Stromal cell of bone marrow (primary cell): ENCODE measurements at places on chromosomes 2 and 18.

- peak; percentile 15 for DNase-seq
Observed at GRCh38 chr18:60892855-60893254, 440.4 kb upstream of the CDH20 start.

DNA sequence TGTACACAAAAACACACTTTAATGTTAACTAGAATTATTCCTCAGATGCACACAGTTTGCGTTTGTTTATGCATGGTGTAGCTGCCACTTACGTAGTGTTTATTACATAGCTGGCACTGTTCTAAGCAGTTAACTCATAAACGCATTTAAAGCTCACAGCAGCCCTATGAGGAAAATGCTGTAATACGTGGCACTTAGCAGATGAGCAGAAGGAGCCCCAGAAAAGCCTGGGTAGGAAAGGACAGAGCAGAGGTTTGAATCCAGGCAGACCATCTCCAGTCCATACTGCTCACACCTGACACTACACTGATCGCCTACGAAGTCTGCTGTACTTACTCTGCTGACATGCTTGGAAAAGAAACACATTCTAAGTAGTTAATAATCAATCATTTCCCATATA, 66.6 kb downstream of the BCL2 start:
- no peak for DNase-seq

- no peak for DNase-seq
Observed at GRCh38 chr2:208036357-208036756, 11.0 kb upstream of the PLEKHM3 start.

- DNase-seq, result peak; percentile 45
Observed at GRCh38 chr2:72745679-72746368, 80.0 kb downstream of the EXOC6B start.

DNA sequence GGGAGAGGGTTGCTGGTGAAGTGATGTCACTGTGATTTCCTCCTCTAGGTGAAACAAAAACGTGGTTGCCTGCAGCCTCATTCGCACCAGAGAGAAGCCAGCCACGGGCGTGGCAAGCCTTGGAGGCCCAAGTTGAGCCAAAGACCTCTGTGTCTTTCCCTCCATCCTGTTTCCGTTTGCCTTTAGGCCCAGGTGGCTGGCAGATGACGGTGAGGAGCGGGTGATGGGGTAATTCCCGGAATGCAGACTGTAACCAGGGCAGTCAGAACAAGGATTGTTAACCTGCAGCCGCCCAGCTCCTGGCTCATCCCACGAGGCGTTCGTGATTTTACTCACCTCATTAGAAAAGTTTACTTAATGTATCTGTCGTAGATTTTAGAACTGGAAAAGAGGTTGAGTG, 14.4 kb downstream of the CTIF start:
- no peak for DNase-seq

DNA sequence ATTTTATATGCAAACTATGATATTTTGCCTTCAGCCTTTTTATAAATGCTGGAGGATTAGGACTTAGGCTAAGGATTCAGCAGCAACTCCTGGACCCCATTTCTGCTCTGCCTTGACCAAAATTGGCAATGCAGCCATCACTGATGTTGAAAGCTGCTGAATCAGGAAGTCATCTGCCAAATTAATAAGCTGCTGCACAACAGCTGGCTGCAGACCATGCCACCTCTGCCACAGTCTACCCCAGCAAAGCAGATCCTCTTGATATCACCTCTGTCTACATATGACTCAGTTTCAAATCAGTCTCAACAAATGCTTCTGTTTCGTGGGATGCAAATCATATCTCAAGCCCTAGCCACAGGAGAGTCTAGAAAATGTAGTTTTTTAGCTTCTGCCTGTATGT, 7.1 kb upstream of the SOS1 start:
- no peak for DNase-seq

DNA sequence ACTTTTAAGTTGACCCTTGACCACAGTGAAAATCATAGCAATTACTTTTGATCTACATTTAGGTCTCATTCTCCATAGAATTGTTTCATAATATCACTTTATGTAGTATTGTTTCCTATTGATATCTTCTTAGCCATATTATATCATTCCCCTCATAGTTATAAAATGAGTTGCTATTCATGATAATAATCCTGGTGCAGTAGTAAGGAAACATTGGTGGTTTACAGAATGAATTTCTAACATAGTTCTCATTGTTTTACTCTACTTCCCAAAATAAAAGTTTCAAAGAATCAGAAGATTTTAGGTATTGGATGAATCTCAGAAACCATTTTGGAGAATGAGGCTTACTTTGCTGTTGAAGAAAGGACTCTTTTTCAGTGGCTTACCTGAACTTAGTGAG, 246.0 kb downstream of the PARD3B start:
- DNase-seq, result no peak

GRCh38 chr18:39741755-39742466, 2176.3 kb upstream of the CELF4 start:
- no peak for DNase-seq

GRCh38 chr2:234308813-234309195, 188.1 kb downstream of the ARL4C start:
- peak; percentile 96 for DNase-seq

DNA sequence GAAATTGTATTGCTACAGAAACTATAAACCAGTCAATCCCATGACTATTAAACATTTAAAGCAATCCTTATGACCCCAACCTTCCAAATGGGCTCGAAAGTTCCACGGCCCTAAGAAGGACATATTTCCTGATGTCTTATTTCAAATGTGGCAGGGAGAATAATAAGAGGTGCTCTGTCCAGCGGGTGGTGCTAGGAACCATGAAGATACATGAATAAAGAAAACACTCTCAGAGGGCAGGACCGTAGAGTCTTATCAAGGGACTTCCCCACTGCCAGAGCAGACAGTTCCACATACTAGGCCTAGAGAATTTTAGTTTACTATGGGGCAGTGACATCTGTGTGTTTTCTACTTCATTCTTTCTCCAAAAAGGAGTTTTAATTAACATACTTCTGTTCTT, 187.1 kb upstream of the PIK3C3 start:
- peak; percentile 10 for DNase-seq

GRCh38 chr2:54469484-54470053, 13.4 kb downstream of the SPTBN1 start:
- DNase-seq, result no peak

- DNase-seq, result no peak
Observed at GRCh38 chr2:223418131-223418530, 184.0 kb downstream of the SCG2 start.

- DNase-seq, result no peak
Observed at GRCh38 chr2:47172922-47173695, 18.0 kb upstream of the STPG4 start.

- DNase-seq, result no peak
Observed at GRCh38 chr2:170340693-170341068, 162.7 kb downstream of the MYO3B start.

DNA sequence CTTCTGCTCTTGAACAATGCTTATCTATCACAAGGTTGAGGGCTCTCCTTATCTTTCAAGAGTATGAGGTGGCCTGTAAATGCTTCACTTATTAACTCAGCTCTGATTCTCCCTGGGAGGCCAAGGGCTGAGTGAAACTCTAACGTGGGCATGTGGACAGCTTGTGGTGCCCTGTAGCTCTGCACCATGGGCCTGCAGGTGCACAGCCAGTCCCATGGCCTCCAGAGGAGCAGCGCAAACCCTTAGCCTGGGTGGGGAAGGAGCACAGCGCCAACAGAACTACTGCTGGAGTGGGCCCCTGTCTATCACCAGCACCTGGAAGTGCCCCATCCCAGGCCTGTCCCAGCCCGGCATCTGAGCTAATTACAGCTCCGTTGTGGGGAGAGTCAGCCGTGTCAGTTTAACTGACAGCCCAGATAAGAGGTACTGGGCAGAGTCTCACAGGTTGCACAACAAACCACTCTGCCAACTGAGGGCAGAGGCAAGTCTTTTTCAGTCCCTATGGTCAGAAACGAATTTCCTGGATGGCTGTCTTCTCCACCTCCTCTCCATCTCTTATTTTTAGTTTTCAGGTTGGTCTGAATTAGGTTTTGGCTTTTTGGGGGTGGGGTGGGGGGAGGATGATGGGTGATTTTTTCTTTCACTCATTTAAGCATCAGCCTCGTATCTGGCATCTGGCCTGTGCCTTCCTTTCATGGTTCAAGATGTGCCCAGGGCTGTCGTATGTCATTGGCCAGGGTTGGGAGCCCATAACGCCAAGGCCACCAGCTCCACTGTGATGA, 219.5 kb downstream of the BCL2 start:
- DNase-seq, result no peak

GRCh38 chr18:35131387-35132020, 90.3 kb downstream of the MAPRE2 start:
- DNase-seq, result no peak
